NCI-H1694 treated with DMSO at 0.1 percent for 48 hours (cell line): ENCODE measurements at places on chromosomes 3 and 15.

DNA sequence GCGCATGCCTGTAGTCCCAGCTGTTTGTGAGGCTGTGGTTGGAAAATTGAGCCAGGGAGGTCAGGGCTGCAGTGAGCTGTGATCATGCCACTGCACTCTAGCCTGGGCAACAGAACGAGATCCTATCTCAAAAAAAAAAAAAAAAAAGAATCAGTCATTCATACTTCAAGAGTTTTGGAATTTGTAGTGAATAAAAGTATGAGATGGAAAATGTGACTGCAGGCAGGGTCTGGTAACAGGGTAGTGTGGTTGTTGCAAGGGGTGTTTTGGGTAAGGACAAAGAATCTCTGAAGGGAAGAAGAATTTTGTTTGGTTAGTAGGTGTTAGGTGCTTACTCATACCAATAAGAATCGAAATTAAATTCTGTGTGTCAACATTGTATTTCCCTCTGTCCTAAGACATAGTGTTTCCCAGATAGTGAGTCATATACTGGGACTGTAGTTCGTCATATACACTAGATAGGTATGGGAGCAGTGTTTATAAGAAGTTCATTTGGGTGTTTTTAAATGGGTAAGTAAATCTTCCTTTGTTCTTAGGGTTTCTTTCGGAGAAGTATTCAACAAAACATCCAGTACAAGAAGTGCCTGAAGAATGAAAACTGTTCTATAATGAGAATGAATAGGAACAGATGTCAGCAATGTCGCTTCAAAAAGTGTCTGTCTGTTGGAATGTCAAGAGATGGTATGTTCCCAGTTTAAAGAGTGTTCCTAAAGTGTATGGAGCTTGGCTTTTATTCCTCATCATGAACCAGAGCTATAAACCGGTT, 14.2 kb downstream of the NR1D2 start:
- no peak for DNase-seq

- no peak for DNase-seq
These were observed 145.5 kb upstream of the UMPS start for GRCh38 chr3:124584552-124585391.

- DNase-seq, result peak; percentile 74
These were observed 3.0 kb downstream of the ALCAM start for GRCh38 chr3:105369500-105370371.

DNA sequence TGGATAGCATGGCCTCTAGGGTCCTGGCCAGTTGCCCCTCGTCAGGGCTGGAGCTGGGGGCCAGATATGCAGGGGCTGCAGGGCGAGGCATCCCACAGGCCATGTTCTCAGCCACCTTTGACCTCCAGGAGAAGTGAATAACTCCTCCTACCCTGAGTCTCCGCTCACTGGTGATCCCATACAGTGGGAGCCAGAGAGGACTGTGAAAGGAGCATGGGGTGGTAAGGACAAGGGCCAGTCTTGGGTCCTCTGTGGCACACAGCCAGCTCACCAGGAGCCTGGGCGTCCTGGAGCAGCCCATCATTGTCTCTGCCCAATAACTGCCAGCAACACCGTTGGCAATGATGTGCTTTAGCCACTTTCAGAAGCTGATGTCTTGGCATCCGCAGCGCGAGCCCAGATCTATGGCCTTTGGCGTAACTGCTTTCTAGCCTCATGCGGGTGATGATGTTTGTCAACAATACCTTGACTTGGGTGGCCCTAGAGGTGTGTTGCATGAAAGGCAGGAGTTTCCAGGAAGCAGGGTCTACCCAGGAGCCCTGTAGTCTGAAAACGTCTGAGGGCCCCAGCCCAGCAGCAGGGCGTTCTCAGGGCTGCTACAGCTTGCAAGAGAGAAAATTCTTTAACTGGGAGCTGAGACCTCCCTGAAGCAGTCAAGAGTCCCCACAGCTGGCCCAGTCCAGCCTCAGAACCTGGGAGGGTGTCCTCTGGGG, 61.1 kb upstream of the IQSEC1 start:
- DNase-seq, result no peak

DNA sequence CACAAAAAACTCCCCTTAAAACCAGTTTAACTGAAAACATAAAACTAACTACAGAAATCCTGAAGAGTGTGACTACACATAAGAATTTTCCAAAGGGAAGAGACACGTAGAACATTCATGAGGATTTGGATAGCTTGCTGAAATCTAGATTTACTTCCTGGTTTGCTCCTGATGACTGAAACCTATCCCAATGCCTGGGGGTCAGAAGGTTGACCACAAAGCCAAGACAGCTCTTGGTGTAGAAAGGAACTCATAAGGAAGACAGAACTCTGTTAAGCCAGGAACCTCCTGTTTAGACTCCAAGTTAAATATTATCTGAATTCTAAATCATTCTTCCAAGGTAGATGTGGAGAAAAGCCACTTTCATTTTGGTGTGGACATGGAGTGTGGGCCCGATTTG, 92.8 kb downstream of the TFG start:
- no peak for DNase-seq

GRCh38 chr3:106466881-106467280, 598.1 kb upstream of the CBLB start:
- DNase-seq, result no peak

DNA sequence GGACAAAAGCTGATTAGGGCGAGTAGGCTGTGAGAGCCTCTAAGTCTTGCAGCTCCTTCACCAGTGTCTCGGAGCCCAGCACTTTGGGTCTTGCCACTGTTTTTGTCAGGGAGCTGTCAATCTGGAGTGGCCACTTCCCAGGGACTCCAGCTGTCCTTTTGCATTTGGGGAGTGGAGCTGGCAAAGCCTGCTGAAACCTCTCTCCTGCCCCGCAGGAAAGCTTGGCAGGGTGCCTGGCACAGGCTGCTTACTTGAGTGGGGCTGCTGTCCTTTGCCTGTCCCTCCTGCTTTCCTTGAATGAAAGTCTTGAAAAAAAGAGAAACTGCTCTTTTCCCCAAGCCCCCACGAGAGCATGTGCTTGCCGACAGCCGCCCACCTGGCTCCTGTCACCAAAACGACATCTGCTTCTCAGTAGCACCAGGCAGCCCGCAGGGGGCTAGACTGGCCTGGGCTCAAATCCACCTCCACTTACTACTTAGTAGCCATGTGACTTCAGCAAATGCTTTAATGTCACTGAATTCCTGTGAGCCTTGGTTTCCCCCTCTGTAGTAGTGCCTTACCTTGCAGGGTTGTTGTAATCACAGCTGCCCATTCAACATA, 13.7 kb downstream of the USP13 start:
- peak; percentile 63 for DNase-seq

GRCh38 chr3:46440531-46441294, 24.0 kb downstream of the LTF start:
- DNase-seq, result no peak

DNA sequence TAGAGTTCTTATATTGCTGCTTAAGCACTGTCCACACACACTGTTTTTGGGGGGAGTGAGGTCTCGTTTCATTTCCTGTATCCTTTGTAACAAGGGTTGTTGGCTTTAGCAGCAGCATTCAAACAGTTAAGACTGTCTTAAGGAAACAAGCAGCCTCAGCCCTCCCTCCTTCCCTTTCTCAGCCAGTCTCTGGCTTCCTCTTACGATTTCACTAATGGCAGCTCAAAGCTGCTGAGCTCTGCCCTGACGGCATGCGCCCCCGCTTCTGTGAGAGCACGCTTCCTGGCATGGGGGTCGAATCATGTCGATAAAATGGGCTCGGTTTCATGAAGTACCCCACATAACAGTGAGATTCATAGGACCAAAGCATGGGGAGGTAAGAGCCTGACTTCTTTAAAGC, 105.0 kb downstream of the KLHL25 start:
- DNase-seq, result no peak

- DNase-seq, result no peak
These were observed 264.1 kb upstream of the SLCO3A1 start for GRCh38 chr15:91589360-91589759.

- no peak for DNase-seq
These were observed 20.0 kb downstream of the DHX36 start for GRCh38 chr3:154304116-154304786.

DNA sequence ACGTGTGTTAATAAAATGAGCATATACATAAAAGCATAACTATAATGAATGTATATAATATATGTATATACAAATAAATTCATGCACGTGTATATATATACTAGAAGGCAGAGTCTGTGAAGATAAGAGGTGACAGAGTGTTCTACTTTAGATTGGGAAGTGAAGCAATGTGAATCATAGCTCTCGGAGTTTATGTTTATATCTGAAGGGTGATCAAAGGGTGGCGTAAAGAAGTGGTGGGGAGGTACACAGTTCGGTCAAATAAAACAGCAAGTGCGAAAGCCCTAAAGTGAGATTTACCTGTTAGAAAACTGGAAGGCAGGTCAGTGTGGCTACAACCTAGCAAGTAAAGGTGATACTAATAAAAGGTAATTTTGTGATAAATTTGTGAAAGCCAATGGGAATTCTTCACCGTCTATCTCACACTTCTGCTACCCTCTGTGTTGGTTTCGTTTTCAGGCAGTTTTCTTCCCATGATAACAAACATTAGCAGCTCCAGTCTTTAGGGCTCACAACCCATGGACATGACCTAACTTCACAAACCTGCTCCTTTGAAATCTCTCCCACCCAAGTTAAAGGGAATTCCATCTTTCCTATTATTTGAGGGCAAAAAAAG, 46.7 kb upstream of the BCHE start:
- no peak for DNase-seq

DNA sequence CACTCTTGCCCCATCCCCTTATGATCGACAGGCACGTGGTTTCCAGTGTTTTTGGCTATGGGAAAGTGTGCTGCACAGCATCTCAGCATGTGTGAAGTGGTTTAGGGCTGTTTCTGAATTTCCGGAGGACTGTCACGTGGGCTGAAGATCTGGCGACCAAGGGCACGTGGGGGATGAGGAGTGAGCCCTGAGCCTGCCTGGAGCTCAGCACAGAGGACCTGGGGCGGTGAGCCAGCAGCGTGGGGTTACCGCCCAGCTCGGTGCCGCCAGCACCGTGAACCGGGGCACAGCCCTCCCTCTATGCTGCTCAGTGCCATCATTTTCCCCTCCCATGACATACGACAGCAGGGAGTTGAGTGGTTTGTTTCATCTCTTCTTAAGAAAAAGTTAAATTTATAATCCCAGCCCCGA, 150.2 kb downstream of the DNAJB8 start:
- DNase-seq, result no peak

DNA sequence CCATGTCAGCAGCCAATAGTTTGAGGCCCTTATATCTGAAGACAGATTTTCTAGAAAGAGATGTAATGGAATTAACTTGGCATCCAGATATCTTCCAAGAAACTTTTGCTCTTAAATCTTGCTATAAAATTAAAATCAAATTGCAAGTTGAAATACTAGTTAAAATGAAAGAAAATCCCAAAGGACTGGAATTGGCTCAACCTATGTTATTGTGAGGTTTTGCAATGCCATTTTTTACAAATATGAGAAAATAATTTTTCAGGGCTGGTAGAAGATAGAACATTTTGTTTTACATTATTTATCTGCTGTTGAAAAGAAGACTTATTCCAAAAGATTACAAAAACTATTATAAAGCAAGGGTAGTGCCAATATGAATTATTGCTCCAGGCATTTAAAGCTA, 92.2 kb upstream of the AGTR1 start:
- DNase-seq, result no peak

DNA sequence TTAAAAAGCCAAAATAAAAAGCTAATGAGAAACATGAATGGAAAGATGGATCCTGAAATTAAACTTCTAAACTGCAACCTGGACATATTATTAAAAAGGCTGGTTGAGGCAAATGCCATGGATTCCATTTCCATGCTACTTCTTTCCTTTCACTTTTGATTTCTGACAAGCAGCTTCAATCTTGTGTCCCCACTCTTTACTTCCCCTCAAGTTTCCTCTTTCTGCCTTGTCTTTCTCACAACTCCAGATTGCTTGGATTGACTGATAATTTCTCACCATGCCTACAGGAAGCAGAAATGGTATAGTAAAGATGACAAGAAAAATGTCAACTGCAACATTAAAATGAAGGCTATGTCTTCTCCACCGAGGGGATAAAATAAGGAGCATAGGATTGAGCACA, 1136.7 kb downstream of the TUSC7 start:
- no peak for DNase-seq

GRCh38 chr3:17643691-17644090, 98.7 kb downstream of the TBC1D5 start:
- no peak for DNase-seq

DNA sequence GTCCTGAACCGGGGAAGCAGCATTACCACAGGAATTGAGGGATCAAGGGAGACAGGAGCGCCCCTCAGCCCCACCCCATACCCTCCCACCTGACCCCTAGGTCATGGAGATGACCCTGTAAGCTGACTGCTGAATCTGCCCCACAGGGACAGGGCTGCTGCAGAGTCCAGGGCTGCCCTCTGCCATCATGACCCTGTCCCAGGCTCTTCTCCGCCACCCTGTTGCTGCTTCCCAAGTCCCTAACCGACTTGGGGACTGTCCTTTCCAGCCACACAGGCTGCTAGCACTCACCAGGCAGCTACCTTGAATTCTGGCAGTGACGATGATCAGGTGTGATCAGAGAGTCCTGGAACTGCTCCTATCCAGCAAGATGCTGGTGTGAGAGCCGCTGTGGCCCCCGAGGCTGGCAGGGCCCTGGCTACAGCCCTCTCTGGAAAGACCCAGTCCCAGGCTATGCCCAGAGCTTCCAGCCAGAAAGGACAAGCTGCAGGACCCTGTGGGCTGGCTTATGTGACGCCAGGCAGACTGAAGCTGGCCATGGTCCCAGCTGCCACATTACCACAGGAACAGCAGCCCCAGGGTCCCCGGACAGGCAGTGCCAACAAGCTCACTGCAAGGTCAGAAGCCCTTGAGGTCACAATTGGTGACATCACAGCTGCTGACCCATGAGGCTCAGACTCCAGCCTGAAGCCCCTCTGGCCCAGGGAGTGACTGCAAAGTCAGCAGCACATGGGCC, at the start of gene C3orf22:
C3orf22 (minus strand) TSS at position 597 of the 736 bp plus-strand sequence. CDS start 5,542 bp downstream, outside the sequence.
- no peak for DNase-seq

GRCh38 chr3:38614651-38615352, 34.7 kb downstream of the SCN5A start:
- no peak for DNase-seq

DNA sequence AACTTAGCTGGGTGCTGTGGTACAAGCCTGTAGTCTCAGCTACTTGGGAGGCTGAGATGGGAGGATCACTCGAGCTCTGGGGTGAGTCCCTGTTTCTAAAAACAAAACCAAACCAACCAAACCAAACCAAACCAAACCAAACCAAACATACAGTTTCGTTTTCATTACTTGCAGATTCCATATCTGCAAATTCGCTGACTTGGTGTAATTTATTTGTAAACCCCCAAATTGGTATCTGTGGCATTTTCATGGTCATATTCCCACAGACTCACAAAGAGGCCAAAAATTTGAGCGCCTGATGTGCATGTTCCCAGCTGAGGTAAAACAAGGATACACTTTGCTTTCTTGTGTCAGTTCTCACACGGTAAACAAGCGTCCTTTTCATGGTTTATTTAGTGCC, 1138.3 kb downstream of the ROBO1 start:
- DNase-seq, result no peak

GRCh38 chr3:184694716-184695115, 17.1 kb downstream of the MAGEF1 start:
- DNase-seq, result no peak

GRCh38 chr15:73800662-73801345, 47.7 kb upstream of the INSYN1 start:
- peak; percentile 24 for DNase-seq
